Mesothelial cell of epicardium (in vitro differentiated cells): ENCODE measurements at places on chromosomes 2 and 18. TPM values are rescaled to one million over a fixed set of nuclear protein-coding genes. Genes with fewer than 3 reads are reported as not detected.

Gene NOL4
- total RNA-seq = 1.4 to 2.6 TPM (median 2.6 TPM) in 3 replicates

Gene SLC19A3
- total RNA-seq = 11.3 to 11.9 TPM (median 11.4 TPM) in 3 replicates

Gene TEKT4
- not detected in 3 replicates for total RNA-seq

Gene KYNU
- 0.09 to 0.23 TPM (median 0.20 TPM) in 3 replicates for total RNA-seq

Gene CBLN2
- 0.53 TPM in 1 of 3 replicates, not detected in the others for total RNA-seq

Gene MRO
- total RNA-seq = 0.18 to 0.40 TPM (median 0.29 TPM) in 3 replicates

Gene CD207
- total RNA-seq = not detected in 3 replicates

Gene CPLX4
- total RNA-seq = not detected in 3 replicates

Gene ALKAL2
- total RNA-seq = 0.50 to 1.4 TPM (median 1.1 TPM) in 3 replicates

Gene C2orf15
- 7.2 to 8.7 TPM (median 7.8 TPM) in 3 replicates for total RNA-seq
